Stimulated activated CD4-positive, alpha-beta T cell treated with anti-CD3 and anti-CD28 coated beads, Interleukin-4, amount 100 ng/mL, for 1 hour (primary cell): ENCODE measurements at places on chromosomes 4 and X.

DNA sequence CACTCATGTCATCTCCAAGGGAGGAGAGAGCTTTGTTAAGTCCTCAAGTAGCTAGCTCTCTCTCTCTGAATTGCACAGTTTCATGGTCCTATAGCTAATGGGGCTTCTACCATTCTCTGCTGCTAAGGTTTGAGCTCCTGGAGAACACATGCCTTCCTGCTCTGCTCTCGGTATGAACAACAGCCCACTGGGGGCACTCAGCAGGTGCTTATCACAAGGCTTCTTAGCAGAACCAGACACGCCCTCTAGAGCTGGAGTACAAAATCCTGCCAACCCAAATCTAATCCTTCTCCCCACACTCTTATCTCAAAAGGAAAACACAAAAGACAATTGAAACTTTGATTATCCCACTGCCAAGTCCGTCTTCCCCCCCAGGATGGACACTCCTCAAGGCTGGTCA lies 176.5 kb downstream of the HS3ST1 start:
- no peak for DNase-seq

DNA sequence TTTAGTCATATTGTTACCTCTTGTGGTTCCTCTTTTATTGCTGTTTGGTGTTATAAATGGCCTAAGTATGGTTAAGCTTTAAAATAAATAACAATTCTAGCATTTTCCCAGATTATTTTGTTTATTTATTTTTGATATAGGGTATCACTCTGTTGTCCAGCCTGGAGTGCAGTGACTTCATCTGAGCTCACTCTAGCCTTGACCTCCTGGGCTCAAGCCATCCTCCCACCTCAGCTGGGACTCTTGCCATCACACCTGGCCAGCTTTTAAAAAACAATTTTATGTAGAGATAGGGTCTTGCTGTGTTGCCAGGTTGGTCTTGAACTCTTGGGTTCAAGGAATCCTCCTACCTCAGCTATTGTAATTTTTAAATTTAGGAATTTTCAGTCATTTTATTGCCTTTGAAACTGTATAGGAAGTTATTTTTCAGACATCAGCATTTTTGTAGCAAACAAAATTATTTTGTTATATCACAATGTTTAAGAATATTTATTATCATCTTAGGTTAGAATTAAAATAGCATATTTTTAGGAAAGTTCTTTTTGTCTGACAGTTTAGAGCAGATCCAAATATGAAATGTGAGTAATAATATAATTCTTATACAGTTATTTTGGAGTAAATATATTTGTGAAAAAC lies 66.3 kb upstream of the RHOH start:
- no peak for DNase-seq

- no peak for DNase-seq
These were observed 5.0 kb downstream of the GPR78 start for GRCh38 chr4:8585186-8585585.

- DNase-seq, result peak; percentile 64
These were observed 361.1 kb downstream of the MID1IP1 start for GRCh38 chrX:39162322-39162735.

DNA sequence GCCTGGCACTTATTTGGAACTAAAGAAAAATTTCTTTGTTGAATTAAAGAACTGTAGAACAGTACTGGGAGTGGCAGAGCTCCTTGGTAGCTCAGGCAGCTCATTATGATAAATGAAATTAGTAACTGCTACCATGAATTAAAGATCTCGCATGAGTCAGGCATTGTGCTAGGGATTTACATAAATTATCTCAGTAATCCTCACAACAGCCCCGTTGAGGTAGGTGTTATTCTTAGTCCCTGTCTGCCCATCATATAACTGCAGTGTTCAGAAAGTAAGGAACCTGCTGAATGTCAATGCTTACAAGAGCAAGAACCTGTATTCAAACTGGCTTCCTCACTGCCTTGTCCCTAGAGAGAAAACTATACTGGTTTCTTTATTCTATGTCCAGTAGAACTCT lies 108.3 kb downstream of the NLGN4X start:
- no peak for DNase-seq

- no peak for DNase-seq
These were observed 16.1 kb downstream of the BCOR start for GRCh38 chrX:40081679-40082068.

GRCh38 chr4:184384056-184384809 lies 90.1 kb downstream of the IRF2 start:
- DNase-seq, result no peak
